RWPE1 (cell line): ENCODE measurements at places on chromosomes 1 and 21.

DNA sequence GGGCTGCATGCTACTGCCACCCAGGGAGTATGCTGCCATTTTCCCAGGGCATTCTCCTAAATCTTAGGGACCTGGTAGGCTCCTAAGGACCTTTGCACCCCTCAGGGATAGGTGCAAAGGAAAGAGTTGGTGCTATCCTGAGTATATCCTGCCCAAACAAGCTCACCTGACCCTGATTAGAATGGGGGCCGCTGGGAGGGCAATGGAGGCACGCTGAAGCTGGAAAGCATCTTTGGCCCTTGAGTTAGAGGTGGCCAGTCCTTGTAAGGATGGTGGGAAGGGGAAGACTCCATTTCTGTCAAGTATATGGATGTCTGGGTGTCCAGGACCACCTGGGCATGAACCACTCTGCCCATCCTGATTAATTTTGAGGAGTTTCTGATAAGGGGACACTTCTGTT is 48.9 kb upstream of the A3GALT2 start:
- DNase-seq: no peak

DNA sequence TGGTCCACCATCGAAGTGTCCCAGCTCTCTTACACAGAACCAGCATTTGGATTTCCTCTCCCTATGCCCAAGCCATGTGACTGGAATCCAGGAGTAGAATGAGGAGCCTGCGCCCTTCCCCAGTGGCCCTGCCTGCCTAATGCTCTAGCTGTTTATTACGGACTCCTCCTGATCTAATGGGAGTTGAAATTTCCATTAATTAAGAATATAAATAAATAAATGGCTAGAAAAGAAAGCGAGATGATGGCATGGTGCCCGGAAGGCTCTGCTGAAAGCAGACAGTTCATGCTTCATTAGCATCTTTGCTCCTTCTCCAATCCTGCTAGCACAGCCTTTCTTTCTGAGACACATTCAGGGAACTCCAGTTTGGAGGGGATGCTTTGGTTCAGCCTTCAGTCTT is 216.2 kb downstream of the SEC16B start:
- DNase-seq: no peak

DNA sequence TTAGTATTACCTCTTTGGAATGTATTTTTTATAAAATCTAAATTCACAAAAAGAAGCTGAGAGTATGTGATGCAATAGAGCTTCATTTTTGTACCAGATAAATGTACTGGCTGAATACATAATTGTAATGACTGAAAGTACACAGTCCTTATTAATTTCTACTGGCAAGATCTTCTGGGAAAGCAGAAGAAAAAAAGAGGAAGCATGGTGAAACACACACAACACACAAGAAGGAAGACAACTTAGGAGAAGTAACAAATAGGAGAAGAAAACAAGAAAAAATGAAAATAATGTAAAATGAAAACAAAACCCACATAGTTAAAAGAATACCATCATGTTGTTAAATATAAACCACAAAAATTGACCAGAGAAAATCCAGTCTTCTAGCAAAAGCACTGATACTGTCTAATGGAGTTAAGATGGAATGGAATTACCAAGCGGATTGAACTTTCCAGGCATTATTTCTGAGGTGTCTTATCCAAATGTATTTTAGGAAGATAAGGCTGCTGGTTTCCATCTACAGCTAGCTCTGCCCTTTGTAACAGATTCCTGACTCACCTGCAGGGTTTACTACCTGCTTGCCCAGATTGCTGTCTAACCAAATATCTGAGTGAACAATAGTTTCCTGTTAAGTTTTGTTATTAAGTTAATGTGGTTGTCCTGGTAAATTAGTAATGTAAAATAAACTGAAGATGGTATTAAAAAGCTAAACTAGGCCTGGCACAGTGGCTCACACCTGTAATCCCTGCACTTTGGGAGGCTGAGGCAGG is 4.5 kb upstream of the COP1 start:
- DNase-seq: no peak

DNA sequence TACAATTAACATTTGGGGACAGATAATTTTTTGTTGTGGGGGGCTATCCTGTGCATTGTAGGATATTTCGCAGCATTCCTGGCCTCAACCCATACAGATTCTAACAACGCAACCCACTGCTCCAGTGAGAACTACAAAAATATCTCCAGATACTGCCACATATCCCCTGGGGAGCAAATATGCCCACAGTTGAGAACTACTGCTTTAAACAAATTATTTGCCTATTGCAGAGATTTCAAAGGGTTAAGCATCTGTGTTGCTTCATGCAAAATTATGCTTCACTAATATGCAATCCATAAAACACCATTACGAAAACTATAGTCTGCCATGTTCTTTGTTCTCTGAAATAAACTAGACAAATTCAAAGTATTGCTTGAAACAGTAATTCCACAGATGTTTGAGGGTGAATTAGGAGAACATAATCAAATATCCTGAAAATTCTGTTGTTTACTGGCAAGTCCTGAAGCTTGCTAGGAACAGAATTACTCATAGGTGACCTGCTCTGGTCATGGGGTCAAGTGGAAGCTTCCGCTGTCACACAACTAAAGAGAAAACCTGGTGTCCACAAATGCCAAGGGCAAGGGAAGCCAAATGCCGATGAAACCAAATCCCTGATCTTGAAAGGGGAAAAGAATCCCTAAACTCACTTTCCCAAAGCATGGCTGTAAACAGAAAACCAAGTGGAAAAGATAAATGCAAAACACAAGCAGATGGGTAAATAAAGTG is 149.4 kb downstream of the RERE start:
- no peak for DNase-seq

DNA sequence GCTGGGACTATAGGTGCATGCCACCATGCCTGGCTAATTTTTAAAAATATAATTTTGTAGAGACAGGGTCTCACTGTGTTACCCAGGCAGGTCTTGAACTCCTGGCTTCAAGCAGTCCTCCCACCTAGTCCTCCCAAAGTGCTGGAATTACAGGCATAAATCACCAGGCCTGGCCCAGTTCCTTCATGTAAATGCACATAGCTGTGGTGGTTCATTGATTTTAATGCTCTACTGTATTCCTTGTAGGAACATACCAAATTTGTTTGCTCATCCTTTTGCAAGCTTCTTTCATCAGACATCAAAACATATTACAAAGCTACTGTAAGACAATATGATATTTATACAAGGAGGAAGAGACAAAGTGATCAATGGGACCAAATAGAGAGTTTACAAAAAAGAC is 237.5 kb upstream of the ESRRG start:
- no peak for DNase-seq

DNA sequence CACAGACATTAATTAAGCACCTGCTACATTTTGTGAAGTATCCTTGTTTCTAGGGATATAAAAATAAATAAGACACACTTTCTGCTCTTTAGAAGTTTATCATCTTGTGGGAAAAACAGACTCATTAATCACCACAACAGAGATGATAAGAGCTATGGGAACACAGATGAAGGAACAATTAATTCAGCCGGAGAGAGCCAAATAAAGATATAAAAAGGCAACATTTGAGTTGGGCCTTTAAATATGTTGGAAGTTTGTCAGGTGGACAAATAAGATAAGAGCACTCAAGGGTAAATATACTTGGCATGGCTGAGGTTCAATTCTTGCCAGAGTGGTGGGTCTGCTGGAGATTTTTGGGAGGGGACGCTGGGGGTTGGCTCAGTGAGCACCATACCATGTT is 34.2 kb upstream of the VTCN1 start:
- DNase-seq: no peak

DNA sequence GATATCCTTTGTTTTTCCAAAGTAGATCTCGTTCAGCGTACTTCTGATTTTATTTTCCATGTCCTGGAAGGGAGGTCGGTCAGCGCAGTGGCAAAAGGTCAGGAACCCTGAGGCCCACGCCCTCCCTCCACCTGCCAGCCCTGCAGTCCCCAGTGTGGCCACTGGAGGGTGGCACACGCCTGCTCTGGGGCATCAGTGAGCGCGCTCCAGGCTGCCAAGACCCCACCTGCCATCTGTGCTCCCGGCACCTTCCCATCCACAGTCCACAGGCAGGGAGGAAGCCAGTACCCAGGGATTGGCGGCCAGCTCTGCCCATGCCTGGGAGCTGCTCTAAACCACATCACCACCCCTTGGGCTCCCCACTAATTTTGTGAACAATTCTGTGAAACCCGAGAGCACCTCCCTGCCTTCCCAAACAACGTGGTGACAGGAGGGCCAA is 32.3 kb downstream of the SLC66A1 start:
- peak; percentile 38 for DNase-seq

GRCh38 chr1:87592156-87592555 is 263.5 kb downstream of the LMO4 start:
- no peak for DNase-seq

GRCh38 chr1:9494936-9495758 is 44.1 kb upstream of the SLC25A33 start:
- DNase-seq: peak; percentile 51

DNA sequence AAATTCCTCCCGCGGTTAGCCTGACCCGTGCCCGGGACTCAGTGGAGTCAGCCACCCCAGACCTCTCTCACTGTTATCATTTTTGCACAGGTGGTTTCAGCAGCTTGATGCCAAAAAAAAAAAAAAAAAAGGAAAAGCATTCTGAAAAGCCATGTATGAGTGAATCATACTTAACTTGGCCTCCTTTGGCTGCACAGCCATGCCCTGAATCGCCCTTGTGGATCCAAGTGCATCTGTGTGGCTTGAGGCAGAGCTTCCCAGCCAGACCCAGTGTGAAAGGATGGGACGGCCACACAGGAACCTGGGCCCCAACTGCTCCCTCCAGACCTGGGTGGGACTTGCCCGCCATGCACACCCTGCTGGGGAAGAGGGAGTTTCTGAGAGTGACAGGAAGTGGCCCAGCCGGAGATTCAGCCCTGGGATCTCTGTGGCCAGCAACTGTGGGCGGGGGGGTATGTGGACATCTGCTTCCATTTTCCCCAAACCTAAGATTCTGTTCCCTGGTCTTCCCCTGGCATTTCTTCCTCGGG is 8.6 kb downstream of the YBEY start:
- DNase-seq: no peak

DNA sequence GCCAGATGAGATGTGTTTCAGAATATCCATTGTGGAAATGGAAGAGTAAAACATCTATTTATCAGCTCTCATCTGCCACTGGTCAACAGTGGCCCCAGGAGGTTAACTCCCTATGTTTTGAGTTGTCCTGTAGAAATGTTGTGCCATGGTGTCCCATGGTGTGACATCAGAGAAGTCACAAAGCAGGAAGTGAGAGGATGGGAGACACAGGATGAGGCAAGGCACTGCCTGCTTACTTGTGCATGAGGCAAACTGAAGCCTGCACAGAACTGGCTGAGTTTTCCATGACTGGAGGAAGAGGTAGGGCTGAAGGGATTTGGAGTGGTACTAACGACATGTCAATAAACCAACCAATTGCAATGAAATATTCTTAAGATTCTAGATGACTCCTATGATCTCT is 131.5 kb upstream of the ZNF644 start:
- no peak for DNase-seq

DNA sequence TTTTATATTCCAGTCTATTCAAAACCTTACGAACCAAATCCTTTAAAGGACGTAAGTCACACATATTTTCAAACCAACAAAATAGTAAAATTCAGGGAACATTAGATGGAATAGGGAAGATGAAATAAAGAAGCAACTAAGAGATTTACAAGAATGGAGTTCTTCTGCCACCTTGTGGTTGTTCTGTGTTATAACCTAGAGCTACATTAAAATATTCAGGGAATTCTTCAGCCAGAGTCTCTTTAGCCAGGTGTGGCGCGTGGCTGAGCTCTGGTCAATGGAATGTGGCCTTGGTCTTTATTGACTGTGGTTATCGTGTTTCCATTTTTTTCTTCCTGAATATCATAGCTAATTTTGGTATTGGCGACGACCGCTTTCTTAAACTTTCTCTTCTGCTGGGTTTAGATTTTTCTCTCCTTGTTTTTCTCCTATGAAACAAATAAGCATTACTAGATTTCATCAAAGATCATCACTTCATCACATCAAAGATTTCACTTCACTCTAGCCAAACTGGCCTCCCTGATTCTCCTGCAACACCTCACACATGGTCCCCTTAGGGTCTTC is 221.3 kb downstream of the MRPL39 start:
- peak; percentile 53 for DNase-seq

DNA sequence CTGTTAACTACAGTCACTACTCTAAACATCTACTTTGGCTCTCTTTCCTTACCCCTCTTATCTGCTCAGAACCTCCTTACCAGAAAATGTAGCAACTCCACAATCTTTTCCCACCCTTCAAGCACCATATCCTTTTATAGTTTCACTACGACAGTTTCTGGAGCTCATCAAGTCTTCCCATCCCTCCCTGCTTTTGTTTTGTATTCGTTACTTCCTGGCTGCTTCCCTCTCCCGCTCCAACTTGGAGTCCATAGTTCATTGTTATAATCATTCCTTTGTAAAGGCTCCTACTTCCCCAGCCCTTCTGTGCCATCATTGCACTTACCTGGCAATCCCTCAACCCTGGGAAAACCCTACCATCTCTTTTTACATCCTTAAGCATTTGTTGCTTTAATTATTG is 18.0 kb downstream of the MPZL1 start:
- DNase-seq: no peak

DNA sequence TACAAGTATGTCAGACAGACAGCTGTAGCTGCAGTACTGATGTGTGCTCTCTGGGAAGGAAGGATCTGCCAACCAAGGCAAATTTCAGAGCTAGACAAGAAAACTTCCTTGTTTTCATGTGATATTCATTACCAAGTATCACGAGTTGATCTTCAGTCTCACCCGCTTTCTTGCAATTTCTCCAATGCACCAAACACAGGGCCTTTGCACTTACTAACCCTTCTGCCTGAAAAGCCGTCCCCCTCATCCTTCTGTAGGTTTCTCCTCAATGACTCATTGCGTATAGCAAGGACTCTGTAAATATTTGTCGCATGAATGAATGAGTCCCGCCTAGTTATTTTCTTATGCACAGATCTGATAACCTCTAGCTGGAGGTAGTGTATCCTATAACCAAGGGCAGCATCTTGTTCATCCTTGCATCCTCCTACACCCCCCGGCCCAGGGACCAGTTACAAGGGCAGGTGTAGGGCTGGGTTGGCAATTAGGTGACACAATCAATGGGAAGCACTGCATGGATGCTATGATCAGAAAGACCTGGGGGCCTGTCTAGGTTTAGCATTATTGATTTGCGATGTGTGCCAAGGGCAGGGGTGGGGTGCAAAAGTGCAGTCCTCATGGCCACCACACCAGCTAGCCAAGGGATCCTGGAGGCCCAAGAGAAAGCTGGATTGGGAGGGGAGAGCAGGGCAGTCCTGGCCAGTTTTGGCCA is 51.4 kb upstream of the GPR157 start:
- no peak for DNase-seq
